ENCODE measurements at places on chromosomes 12 and 14.

- DNase-seq, result no peak
Observed at GRCh38 chr12:68953536-68953935, 20.6 kb upstream of the CPM start.

DNA sequence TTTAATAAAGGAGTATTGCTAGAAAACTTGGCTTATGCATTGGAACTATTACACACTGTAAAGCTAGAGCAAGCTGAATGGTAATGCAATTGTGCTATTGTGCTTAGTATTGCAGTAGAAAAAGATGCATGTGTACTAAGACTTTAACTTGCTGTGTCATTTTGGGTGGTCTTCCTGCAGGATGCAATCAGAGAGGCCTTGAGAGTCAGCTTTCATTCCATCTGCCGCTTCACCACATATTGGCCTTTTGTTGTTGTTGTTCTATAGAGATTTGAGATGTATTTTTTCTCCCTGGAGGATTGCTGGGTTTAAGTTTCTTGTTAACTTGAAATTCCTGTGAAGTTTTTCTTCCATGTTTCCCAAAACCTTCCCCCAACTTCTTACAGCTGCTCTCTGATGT, 449.7 kb downstream of the TMTC2 start:
- DNase-seq, result no peak

DNA sequence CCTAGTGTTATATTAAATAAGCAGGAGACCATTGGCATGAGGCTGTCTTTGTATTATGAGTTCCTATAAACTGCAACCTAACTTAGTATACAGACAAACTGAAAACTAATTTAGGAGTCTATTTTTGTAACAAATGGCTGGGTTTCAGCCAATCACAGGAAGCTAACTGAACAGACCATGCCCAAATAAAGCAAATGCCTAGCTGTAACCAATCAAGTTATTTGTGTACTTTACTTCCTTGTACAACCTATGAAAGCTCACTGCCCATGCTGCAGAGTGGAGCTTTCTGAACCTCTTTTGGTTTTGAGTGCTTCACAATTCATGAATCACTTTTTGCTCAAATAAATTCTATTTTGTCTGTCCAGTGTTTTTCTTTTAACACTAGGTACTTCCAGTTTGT, 41.6 kb downstream of the GUCY2C start:
- DNase-seq, result no peak

DNA sequence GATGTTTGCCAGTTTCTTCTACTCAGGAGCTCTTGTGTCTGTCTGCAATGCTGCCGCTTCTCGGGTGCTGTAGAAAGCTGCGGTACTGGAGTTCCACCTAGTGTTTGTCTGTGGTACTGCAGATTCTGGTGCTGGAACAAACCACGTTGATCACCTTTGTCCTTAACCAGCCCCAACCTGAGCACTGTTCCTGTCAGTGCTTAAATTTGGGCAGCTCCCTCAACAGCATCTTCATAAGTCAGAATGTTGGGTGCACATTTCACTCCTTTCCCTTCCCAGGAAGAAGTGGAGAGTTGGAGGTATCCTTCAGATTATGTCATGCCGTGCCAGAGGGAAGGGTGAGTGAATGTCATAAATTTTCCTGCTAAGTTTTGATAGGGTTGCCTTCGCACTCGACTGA, 48.7 kb upstream of the LALBA start:
- DNase-seq, result peak; percentile 44

DNA sequence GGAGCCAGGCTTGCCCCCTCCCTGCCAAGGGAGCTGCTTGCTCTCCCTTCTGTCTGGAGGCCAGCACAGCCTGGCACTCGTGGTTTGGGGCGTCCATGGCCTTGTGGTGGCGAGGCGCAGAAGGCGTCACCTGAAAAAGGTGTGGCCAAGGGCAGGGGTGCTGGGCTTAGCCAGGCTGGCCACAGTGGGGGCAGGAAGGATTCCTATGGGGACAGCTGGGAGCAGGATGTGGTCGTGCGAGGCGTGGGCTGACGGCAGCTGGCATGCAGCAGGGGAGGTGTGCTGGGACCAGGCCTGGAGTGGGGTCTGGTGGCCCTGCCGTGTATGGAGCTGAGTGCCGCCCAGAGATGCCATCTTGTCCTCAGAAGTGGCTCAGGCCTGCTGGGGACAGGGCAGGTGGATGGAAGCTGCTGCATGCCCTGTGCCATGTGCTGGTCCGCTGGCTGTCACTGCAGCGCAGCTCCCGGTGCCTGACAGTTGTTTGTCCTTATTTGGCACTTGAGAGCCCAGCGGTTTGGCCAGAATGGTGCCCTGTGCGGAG, 30.0 kb downstream of the SH2B3 start:
- DNase-seq, result no peak

- DNase-seq, result no peak
Observed at GRCh38 chr12:65121049-65121955, at the start of gene WIF1. WIF1 (minus strand) TSS chr12:65121305; CDS start chr12:65121191, 114 bp downstream.

All from activated CD8-positive, alpha-beta memory T cell treated with anti-CD3 and anti-CD28 coated beads for 4 hours (primary cell).